ENCODE measurements at places on chromosomes 7 and 10. TPM values are rescaled to one million over a fixed set of nuclear protein-coding genes. Genes with fewer than 3 reads are reported as not detected.

DNA sequence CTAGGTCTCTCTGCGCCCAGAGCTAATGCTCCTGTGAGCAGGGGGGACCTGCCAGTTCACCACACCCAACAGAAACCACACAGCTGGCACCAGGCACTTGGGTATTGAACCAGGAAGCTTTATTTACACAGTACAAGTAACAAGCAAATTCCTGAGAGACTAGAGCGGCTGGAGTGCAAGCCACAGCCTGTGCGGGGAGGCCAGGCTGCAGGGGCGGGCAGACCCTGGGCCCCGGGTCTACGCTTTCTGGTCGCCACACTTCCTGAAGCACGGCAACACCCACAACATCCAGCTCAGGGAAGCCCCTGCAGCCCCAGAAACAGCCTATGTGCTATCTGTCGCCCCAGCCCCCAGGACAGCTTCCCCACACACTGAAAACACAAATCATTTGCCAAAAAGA lies 125.0 kb downstream of the FAM53B start:
- H3K27me3 ChIP-seq, result no peaks in the 10 kb centered on the region
- no peak for DNase-seq
- H3K4me1 ChIP-seq, result peaks cover 15% of the 10 kb centered on the region

- H3K36me3 ChIP-seq, result no peaks in the 10 kb centered on the region
- no peak overlapping the region for H3K27ac ChIP-seq
- H3K4me1 ChIP-seq, result no peaks in the 10 kb centered on the region
- DNase-seq, result peak; percentile 74
These were observed 128.4 kb downstream of the ABCA13 start for GRCh38 chr7:48299580-48300169.

GRCh38 chr10:13830385-13830784 lies 243.6 kb downstream of the PRPF18 start:
- H3K4me3 ChIP-seq, result peak overlapping the region; percentile 11
- H3K4me1 ChIP-seq, result peaks cover 73% of the 10 kb centered on the region
- no peak overlapping the region for H3K27ac ChIP-seq
- H3K27me3 ChIP-seq, result no peaks in the 10 kb centered on the region
- peaks cover 5% of the 10 kb centered on the region for H3K36me3 ChIP-seq
- no peak for DNase-seq

DNA sequence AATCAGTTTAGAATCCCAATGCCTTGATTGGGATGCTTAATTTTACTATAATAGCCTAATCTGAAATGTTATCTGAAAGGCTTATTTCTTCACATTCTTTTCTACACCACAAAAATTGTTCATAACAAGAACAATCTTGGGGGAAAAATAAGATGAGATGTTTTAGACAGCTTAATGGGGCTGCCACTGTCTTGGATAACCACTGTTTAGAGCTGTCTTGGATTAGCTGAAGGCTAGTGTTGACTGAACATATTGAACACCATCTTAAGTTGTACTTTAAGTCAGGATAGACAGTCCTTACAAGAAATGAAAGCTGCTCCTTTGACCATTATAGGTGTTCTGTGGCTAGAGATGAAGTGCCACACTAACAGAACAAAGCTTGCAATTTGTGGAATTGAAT lies 501.3 kb downstream of the GFRA1 start:
- H3K4me1 ChIP-seq, result peaks cover 5% of the 10 kb centered on the region
- H3K4me3 ChIP-seq, result no peak overlapping the region
- H3K27me3 ChIP-seq, result no peaks in the 10 kb centered on the region
- no peak for DNase-seq
- no peaks in the 10 kb centered on the region for H3K36me3 ChIP-seq

DNA sequence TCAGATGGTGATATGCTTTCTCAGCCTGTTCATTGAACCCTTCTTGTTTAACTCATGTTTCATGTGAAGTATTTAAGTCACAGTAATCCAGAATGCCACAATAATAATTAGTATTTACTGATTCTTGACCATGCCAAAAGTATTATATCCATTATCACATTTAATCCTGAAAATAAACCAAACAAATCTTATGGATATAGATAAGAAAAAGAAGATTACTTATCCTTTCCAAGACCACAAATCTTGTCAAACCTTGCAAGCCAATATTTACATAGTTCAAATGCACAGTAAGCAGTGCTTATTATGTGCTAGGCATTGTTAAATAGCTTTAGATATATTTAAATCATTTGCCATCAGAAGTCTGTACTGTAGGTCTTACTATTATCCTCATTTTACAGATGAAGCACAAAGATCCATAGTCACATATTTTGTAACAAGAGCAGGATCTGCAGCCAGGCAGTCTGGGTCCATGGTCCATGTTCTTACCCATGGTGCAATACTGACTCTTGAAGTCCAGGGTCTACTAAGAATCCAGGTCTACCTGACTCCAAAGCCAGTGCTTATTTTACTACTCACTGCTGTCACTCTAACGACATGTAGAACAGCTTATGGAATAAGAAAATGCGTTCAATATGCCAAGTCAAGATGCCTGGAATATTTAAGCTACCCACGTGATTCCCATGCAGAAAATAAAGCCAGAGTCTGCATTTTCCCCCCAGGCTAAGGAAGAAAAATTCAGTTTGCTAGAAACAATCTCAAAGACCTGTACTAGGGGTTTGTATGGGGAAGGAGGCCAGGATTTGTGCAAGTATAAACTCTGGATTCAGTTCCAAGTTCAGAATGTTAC lies 984.8 kb upstream of the LRRTM3 start:
- H3K27me3 ChIP-seq, result no peaks in the 10 kb centered on the region
- H3K27ac ChIP-seq, result no peak overlapping the region
- no peaks in the 10 kb centered on the region for H3K4me1 ChIP-seq
- H3K4me3 ChIP-seq, result no peak overlapping the region
- DNase-seq, result no peak
- H3K36me3 ChIP-seq, result no peaks in the 10 kb centered on the region

CLDN4 gene
- total RNA-seq, result 0.47 TPM

DNA sequence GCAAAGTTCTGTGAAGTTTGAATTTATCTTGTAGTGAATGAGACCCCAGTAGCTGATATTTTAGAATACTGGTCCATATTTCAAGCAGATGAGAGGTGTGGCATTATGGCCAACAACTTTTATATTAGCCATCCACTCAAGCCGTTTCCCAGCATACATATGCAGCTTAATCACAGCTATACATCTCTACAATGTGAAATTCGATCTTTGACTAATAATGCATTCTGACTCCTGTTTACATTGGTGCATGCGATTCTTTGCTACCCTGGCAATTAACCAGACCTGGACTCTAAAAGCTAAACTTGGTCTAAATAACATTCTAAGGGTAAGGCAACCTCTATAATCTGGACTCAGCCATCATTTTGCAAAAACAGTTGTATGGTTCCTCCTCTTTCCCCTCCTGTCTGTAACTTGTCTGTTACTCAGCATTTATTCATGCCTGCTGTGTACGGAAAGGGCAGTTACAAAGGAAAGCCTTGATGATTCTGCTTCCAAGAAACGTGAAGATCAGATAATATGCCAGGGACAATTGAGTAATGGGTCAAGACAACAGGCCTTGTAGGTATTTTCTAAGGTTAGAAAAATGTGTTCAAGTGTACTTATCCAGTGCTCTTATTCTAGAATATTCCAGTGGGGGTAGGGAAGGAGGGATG lies 50.6 kb downstream of the PNLIPRP2 start:
- DNase-seq, result no peak
- peaks cover 7% of the 10 kb centered on the region for H3K36me3 ChIP-seq
- peaks cover 34% of the 10 kb centered on the region for H3K4me1 ChIP-seq
- no peak overlapping the region for H3K27ac ChIP-seq

DNA sequence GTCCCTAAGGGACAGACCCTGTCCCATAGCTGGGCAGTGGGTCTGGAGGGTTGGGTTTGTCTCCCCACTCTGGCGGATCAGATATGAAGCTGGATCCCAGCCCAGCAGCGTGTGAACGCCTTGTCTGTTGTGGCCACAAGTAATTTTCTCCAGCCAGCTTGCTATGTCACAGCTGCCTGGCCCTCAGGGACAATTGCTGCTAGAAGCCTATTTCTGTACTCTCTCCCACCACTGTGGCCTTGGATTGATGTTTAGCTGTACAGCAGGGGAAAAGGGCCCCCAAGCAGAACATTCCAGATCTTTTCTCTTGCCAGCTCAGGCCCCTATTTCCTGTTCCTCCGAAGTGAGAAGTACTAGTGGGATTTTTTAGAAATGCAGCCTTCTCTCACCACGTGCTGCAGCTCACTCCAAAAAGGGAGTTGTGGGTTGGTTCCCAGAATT lies 53.5 kb upstream of the WAC start:
- peaks cover 6% of the 10 kb centered on the region for H3K4me1 ChIP-seq
- H3K36me3 ChIP-seq, result no peaks in the 10 kb centered on the region
- H3K27me3 ChIP-seq, result no peaks in the 10 kb centered on the region
- peak overlapping the region; percentile 35 for H3K27ac ChIP-seq
- no peak for DNase-seq

DNA sequence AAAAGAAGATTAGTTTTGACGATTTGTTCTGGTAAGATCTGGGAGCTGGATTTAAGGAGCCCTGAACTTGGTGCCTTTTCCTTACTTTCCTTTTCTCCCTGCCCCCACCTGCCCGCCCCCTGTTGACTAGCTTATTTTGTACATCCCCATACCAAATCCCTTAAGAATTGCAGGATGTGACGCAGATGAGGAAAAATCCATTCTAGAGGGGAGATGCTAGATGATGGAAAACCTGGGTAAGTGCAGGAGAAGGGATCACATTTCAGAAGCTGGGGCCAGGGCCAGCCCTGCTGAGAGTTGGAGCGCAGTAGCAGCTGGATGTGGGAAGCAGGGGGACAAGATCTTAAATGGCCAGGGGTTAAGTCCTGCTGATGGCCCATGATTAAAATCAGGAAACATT lies 93.9 kb downstream of the CCDC3 start:
- no peaks in the 10 kb centered on the region for H3K4me1 ChIP-seq
- DNase-seq, result no peak
- H3K27me3 ChIP-seq, result no peaks in the 10 kb centered on the region
- H3K27ac ChIP-seq, result no peak overlapping the region
- no peaks in the 10 kb centered on the region for H3K36me3 ChIP-seq
- no peak overlapping the region for H3K4me3 ChIP-seq

GRCh38 chr10:11858093-11858492 lies 34.9 kb downstream of the PROSER2 start:
- H3K36me3 ChIP-seq, result peaks cover 3% of the 10 kb centered on the region
- no peak overlapping the region for H3K4me3 ChIP-seq
- H3K27ac ChIP-seq, result no peak overlapping the region
- no peak for DNase-seq
- no peaks in the 10 kb centered on the region for H3K27me3 ChIP-seq
- H3K4me1 ChIP-seq, result no peaks in the 10 kb centered on the region

- peaks cover 8% of the 10 kb centered on the region for H3K27me3 ChIP-seq
- DNase-seq, result peak; percentile 52
- no peaks in the 10 kb centered on the region for H3K36me3 ChIP-seq
- H3K4me3 ChIP-seq, result peak within 1 kb of the TSS; percentile 94
- peak within 1 kb of the TSS; percentile 71 for H3K27ac ChIP-seq
These were observed at the start of gene ASB13 for GRCh38 chr10:5666008-5666840. Gene ASB13 (minus strand): TSS chr10:5666595. CDS start chr10:5666551, 44 bp downstream.

TWIST1 gene
- 8.1 TPM for total RNA-seq

DNA sequence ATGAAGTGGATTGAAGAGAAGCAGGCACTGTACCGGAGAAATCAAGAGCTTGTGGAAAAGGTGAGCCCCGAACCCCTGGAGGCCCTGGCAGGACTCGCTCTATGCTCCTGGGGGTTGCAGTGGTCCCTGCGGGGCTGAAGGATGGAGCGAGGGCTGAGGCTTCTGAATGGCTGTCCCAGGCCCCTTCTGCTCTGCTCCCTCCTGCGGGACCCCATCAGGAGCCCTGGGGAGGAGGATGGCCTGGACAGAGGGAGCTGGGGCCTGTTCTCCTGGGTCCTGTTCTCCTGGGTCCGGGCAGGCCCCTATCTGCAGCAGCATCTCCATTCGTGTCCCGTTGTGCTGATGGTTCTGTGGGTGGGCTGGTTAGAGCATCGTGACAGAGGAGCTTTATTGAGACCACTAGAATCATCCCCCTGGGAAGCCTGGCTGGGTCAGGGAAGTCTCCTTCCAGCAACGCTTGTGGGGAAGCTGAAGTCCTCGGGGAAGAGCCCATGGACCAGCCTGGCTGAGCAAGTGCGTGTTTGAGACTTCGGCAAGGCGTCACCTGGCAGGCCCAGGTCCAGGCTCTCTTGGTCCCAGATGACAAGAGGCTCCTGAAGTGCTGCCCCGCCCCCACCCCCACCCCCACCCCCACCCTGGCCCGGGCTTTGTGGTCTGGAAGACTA lies 41.1 kb upstream of the DPYSL4 start:
- H3K27ac ChIP-seq, result no peak overlapping the region
- no peaks in the 10 kb centered on the region for H3K27me3 ChIP-seq
- peaks cover 6% of the 10 kb centered on the region for H3K4me1 ChIP-seq
- DNase-seq, result no peak
- no peak overlapping the region for H3K4me3 ChIP-seq

ZNF425 gene
- 4.9 TPM for total RNA-seq

DNA sequence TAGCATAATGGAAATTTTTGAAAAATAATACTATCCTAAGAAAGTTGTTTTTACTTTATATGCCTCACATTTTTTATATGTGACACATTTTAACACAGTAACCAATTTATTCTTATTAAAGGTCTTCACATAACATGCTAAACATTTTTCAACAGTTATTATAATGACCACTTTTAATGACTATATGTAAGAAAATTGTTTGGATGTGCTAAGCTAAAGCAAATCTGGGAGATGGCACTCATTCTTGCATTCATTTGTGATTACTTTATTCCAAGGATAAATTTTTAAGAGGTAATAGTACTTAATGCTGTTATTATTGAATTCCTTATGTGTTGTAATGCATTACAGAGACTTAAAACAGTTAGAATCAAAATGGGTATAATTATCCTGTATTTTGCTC lies 88.1 kb downstream of the ANKIB1 start:
- no peak overlapping the region for H3K4me3 ChIP-seq
- no peak overlapping the region for H3K27ac ChIP-seq
- no peaks in the 10 kb centered on the region for H3K4me1 ChIP-seq
- peaks cover 26% of the 10 kb centered on the region for H3K36me3 ChIP-seq
- no peaks in the 10 kb centered on the region for H3K27me3 ChIP-seq

HOXA5 gene
- 3.2 TPM for total RNA-seq

DNA sequence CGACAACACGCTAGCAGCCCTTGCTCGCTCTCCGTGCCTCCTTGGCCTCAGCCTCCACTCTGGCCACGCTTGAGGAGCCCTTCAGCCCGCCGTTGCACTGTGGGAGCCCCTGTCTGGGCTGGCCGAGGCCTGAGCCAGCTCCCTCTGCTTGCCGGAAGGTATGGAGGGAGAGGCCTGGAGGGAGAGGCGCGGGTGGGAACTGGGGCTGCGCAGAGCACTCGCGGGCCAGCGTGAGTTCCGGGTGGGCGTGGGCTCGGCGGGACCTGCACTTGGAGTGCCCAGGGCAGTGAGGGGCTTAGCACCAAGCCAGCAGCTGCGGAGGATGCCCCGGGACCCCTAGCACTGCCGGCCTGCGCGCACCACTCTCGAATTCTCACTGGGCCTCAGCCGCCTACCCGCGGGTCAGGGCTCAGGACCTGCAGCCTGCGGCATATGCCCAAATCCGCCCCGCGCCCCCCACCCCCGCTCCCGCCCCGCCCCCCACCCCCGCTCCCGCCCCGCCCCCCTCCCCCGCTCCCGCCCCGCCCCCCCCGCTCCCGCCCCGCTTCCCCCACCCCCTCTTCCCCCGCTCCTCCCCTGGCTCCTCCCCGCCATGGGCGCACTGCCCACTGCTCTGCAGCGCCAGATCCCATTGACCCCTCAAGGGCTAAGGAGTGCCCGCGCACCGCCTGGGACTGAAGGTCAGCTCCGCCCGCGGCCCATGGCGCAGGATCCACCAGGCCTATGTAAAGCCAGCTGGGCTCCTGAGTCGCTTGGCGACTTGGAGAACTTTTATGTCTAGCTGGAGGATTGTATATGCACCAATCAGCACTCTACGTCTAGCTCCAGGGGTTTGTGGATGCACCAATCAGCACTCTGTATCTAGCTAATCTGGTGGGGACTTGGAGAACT lies 15.9 kb upstream of the ACBD5 start:
- H3K4me1 ChIP-seq, result peaks cover 12% of the 10 kb centered on the region
- peaks cover 12% of the 10 kb centered on the region for H3K36me3 ChIP-seq
- no peak for DNase-seq
- no peak overlapping the region for H3K27ac ChIP-seq

All from neural crest cell (in vitro differentiated cells).